Sciatic nerve (tissue), 2 donors: ENCODE measurements at places on chromosomes 1 and 21. TPM values are rescaled to one million over a fixed set of nuclear protein-coding genes. Genes with fewer than 3 reads are reported as not detected.

Gene FLG2
- total RNA-seq, result not detected

Gene SPATC1L
- 9.9 TPM for total RNA-seq

Gene ETV3L
- not detected for total RNA-seq

Gene GPR161
- 10.7 TPM for total RNA-seq

DNA sequence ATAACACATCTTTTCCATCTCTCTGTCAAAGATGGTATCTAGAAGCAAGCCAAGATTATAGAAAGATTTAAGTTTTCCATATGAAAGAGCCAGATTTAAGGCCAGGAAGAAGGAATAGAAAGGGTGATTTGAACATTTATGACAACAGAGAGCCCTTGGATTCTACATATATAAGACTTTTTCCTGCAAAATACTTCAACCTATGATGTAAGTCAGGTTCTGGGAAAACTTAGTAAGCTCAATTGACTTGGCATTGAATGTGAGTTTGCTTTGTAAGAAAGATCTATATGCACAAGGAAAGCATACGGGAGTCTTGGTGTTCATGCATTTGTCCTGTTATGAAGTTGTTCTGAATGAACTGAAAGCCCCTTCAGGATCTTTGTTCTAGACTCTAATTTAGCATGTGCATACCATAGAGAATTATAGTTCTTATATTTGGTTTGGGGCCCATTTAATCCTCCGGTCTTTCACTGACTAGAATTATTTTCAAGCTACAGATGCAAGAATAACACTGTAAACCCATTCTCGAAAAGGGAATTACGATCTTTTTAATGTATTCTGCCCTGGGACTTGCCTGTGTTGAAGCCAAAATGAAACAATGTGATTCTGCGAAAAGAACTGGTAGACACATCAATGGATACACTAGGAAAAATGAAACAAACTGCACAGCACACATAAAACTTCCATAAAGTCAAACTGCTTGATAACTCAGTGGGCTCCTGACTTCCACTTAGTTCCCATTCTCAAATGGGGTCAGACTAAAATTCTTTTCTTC, 152.8 kb downstream of the DISP1 start:
- no peak for DNase-seq

DNA sequence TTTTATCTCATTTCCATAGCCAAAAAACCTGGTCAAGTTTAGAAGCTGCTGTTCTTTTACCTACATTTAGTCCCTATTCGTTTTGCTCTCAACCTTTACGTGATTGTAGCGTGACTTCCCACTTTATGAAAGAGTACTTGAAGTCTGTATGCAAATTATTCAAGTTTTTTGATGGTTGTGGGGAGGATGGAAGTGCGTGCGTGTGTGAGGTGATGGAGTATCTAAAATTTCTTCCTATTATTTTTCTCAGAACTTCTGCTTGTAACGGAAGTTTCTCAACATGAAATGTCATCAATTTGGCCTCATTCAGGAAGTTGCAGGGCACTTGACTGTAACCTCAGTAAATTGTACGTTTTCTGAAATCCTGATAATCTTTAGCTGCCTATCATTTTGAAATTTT, 64.0 kb downstream of the SAMSN1 start:
- DNase-seq, result no peak

DNA sequence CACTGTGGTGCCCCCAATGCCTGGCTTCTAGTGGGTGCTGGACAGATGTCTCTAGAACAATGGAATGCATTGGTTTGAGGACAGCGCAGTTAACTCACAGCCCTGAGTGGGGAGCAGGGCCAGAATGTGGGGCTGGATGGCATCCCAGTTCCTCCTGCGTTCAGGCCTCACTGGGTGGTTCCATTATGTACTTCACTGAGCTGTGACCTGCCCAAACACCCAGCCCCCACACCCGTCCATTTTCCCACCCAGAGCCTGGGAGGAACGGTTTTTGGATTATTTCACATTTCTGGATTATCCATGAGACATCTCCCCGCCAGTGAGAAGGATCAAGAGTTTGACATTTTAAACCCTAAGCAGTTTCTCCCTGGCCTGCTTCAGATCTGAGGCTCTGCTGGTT, 55.3 kb upstream of the WASF2 start:
- no peak for DNase-seq

GRCh38 chr1:167584581-167584980, 31.0 kb upstream of the CREG1 start:
- no peak for DNase-seq

GRCh38 chr1:58841455-58841854, 57.6 kb upstream of the JUN start:
- no peak for DNase-seq
